ENCODE measurements at places on chromosomes 16 and 17.

- DNase-seq: no peak
These were observed 149.3 kb downstream of the MSI2 start for GRCh38 chr17:57405491-57406072.

GRCh38 chr17:10229181-10229580 is 30.8 kb upstream of the GAS7 start:
- DNase-seq: no peak

DNA sequence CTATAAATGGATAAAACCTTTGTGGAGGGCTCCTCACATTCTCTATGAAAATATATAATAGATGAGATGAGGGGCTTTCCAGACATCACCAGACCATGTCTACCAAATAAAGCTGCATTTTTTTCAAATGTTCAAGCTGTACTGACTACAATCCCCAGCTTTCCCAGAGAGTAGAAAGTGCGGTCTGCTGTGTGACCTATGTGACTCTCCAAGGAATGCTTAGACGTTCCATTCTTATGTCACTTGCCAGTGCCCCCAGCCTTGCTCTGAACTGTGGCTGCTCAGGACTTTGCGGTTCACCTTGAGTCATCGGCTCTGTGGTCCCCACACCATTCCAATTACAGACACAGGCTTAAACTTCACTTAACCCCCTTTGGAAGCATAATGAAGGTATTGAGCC is 47.8 kb upstream of the SCNN1B start:
- DNase-seq: no peak

DNA sequence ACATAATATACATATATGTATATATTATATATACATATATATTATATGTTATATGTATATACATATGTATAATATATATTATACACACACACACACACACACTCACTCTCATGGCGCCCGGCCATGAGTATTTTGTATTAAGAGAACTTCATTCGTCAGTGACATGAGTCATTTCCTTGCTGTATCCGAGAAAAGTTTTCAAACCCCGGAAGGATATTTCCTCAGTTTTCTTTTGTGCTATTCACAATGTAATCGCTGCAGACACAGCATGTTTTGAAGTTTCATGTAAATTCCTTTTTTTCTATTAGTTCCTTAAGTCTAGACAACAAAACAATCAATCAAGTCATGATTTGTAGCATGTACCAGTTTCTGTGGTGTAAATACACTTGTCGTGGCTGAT is 33.3 kb downstream of the OR1D5 start:
- peak; percentile 84 for DNase-seq

DNA sequence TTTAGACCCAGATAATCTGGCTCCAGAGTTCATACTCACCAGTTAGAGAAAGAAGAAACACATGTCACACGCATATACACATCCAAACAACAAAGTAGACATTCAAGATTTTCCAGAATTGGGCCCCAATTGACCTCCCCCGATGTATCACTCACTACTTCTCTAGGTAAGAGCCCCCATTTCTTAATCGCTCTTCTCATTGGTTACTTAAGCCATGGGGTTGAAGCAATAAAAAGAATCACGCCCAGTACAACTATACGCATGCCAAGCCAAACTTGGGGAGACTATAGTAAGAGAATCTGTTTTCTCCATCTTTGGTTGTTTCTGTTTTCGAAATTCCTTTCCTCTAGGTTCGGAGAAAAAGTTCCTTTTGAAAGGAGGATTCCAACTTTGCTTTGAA is 565 bp downstream of the DDX52 start:
- DNase-seq: peak; percentile 48

DNA sequence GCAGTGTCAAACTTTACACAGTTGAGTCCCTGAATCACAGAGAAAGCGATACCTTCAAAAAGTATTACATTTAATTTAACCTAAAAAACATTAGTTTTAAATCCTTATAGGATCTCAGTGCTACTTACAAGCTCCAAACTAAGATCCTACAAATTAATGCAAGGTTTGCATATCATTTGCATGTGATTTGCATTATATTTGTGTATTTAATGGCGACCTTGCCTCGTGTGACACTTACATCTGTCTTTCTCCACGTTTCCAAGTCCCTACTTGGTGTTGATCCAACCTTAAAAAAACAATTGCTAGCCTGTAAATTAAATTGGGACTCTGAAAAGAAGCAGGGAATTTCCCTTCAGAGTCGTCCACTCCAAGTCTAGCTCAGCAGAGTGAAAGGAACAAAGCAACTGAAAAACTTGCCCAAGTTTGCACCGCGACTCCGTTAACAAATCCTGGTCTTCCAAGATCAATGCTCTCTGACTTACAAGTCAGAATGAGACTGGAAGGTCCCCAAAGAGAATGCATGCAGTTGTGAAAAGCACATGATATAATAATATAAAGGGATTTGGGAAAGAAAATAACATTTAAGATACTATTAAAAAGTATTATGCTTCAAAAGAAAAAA is 739 bp upstream of the FAM117A start:
- no peak for DNase-seq

GRCh38 chr17:40775945-40776344 is 3.9 kb upstream of the KRT26 start:
- DNase-seq: no peak

- no peak for DNase-seq
These were observed 37.3 kb upstream of the SIAH1 start for GRCh38 chr16:48422537-48422936.

GRCh38 chr17:83113792-83114191 is 34.4 kb downstream of the METRNL start:
- no peak for DNase-seq

- DNase-seq: peak; percentile 34
These were observed 421 bp downstream of the STAT3 start for GRCh38 chr17:42387661-42388380.

DNA sequence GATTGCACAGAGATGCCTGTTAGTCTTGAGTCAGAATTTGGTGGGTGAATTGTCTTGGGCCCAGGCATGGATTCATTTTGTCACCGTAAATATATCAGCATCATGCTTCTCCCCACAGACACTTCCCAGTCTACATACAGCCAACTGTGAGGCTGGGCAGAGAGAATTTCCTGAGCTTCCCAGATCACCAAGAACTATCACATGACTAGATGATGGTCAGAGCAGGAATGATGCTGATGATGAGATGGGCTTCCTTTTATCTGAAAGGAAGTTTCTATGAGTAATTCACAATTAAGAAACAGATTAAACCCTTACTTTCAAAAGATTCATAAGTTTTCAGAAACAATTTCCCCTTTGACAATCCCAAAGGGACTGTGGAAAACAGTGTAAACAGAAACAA is 323 bp upstream of the KRTAP9-9 start:
- no peak for DNase-seq

DNA sequence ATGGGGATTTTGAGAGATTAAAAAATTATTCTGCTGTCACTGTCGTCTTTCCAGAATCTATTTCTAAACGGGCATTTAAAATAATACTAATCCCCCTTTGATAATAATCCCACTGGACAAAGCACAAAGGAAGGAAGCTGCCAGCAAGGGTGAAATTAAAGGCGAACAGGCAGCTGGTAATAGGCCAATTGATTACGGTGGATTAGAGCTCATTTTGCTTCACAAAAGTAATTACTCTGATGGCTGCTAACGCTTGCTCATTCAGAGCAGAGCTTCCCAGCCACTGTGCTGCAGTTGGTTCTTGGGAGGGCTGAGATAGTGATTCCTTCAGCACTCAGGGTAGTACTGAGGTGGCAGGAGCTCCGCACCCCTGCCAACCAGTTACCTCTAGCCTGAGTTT is 205.7 kb downstream of the SNX29 start:
- no peak for DNase-seq

DNA sequence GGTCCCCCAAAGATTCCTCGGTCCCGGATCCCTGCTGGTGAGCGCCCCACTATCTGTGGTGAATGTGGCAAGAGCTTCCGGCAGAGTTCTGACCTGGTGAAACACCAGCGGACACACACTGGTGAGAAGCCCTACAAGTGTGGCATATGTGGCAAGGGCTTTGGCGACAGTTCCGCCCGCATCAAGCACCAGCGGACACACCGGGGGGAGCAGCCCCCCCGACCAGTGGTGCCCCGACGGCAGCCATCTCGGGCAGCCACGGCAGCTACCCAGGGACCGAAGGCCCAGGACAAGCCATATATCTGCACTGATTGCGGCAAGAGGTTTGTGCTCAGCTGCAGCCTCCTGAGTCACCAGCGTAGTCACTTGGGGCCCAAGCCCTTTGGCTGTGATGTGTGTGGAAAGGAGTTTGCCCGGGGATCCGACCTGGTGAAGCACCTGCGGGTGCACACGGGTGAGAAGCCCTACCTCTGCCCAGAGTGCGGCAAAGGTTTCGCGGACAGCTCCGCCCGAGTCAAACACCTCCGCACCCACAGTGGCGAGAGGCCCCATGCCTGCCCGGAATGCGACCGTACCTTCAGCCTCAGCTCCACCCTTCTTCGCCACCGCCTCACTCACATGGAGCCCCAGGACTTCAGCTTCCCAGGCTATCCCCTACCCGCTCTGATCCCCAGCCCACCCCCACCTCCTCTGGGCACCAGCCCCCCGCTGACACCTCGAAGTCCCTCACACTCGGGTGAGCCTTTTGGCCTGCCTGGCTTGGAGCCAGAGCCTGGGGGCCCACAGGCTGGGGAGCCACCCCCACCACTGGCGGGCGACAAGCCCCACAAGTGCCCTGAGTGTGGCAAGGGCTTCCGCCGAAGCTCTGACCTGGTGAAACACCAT is 2.8 kb downstream of the ZNF48 start:
- DNase-seq: no peak

- DNase-seq: no peak
These were observed 40.2 kb upstream of the CIBAR2 start for GRCh38 chr16:85152414-85153030.

DNA sequence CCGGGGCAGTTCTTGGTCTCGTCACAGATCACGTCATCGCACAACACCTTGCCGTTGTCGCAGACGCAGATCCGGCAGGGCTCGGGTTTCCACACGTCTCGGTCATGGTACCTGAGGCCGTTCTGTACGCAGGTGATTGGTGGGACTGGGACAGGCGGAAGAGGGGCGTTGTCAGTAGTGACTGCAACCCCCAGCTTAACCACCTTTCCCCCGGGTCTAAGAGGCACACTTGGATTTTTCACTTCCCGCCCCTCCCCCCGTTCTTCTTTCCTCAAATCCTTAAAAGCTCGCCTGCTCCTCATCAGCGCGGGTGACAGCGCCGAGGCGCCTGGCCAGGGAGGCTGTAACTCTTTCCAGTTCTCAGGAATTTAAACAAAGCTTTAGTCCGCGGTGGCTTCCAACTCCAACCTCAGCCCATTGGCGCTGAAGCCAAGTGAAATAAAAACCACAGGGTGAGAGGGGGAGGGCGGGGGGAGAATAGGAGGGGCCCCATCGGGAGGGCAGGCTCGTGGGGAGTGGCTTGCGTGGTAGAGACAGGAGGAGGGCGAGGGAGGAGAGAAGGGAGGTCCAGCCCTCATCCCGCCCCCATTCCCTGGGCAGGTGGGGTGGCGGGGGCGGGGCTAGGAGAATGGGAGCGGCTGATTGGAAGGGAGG is 1.5 kb downstream of the COL1A1 start:
- peak; percentile 99 for DNase-seq

- DNase-seq: no peak
These were observed 16.1 kb downstream of the TEKT5 start for GRCh38 chr16:10678655-10679054.

DNA sequence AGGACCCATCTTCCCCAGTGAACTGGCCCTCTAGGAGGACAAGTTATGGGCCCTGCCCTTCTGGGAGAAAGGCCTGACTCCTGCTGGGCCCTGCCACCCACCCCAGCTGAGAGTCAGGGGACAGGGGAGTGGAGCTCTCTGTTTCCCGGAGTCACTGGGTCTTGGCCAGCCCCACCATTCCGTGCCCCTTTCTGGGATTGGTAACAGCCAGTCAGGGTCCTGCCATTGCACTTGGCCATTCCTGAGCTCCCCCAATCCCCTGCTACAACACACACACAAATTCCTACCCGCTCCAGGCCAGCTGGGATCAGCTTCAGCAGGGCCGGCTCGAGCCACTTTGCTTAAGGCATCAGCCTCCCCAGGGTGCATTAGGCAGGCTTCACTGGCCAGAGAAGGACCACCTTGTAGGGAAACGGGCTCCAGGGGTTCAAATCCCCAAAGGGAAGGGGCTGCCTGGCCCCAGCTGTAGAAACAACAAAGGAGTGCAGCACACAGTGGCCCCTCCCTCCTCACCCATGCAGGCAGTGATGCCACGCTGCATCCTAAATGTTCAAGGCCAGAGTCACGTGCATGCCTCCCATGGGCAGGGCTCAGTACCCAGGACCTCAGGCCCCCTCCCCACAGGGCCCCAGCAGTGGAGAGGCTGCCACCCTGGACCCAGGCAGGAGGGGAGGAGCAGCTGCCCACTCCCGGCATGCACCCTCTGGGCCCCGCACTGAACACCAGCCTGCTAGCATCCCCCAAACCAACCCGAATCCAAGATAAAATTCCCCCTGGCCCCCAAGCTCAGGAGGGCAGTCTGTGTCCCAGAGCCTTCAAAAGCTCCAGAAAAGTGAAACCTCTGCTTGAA is 37.7 kb downstream of the C16orf78 start:
- DNase-seq: no peak

GRCh38 chr16:84361546-84361945 is 6.8 kb upstream of the ATP2C2 start:
- DNase-seq: no peak

DNA sequence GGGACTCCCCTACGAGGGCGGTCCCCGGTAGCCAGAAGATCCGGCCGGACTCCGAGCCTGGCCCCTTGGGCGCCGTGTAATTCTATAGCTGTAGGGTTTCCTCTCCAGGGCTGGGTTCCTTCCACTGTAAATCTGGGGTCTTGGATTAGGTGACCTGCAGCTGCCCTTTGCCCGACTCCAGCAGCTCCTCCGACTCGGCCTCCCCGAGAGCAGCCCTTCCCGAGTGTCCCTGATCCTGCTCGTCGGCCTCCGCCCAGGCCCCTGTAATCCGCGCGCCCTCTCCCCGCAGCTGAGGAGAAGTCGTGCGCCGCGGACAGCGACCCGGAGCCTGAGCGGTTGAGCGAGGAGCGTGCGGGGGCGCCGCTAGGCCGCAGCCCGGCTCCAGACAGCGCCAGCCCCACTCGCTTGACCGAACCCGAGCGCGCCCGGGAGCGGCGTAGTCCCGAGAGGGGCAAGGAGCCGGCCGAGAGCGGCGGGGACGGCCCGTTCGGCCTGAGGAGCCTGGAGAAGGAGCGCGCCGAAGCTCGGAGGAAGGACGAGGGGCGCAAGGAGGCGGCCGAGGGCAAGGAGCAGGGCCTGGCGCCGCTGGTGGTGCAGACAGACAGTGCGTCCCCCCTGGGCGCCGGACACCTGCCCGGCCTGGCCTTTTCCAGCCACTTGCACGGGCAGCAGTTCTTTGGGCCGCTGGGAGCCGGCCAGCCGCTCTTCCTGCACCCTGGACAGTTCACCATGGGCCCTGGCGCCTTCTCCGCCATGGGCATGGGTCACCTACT is 5.5 kb downstream of the TBX2 start:
- no peak for DNase-seq

GRCh38 chr17:386141-386876 is 33.7 kb upstream of the RPH3AL start:
- DNase-seq: no peak

DNA sequence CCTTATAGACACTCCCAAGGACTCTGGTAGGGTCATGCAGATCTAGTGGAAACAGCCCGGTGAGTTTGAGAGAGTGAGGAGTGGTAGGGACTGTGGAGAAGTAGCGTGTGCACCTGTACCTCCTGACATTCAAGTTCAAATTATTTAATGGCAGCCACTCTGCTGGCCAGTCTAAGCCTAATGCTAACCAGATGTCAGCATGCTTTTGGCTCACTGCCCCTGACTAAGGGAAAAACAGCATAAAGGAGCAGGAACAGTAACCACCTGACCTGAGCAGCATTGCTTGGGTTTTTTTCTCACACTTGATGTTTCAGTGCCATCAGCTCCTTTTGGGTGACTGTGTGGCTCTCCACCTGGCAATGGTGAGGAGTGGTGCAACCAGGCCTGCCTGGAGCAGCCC is 23.8 kb upstream of the SLC12A3 start:
- DNase-seq: peak; percentile 79

All from fibroblast of the aortic adventitia (primary cell).